ENCODE measurements at places on chromosomes 11 and 22.

- DNase-seq, result no peak
Observed at GRCh38 chr11:72008728-72009127, 10.0 kb downstream of the IL18BP start.

DNA sequence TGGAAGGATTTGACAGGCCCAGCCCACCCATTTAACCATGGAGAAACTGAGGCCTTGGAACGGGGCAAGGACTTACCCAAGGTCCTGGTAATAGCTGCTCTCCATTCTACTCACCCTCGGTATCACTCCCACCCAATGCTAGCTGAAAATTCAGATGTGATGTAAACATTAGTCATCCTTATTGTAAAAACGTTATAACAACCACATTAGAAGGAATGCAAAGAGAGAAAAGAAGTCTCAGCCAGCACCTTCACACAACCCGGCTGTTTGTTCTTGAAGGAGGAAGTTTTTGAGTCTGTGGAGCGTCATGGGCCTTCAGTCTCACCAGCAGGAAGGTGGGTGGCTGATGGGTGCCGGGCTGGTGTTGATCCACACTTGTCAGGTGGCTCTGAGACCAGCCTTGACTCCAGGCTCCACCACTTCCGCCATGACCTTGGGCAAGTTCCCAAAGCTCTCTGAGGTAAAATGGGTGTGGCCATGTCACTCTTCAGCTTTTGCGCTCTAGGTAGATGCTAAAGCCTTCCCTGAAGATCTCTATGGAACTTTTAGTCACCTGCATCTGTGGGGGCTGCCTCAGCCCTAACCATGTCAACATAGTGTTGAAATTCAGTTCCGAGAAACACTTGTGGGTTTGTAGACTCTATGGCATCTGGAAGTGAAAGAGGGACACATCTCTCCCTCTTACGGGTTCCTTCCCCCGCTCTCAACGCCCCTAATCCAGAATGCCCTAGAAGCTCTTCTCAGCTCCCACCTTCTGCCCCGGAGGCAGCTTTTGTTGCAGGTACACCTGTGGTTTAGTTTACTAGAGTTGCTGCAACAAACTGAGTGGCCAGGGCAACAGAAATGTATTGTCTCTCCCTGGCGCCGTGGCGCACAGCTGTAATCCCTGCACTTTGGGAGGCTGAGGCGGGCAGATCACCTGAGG, 14.8 kb downstream of the CD6 start:
- DNase-seq, result no peak

DNA sequence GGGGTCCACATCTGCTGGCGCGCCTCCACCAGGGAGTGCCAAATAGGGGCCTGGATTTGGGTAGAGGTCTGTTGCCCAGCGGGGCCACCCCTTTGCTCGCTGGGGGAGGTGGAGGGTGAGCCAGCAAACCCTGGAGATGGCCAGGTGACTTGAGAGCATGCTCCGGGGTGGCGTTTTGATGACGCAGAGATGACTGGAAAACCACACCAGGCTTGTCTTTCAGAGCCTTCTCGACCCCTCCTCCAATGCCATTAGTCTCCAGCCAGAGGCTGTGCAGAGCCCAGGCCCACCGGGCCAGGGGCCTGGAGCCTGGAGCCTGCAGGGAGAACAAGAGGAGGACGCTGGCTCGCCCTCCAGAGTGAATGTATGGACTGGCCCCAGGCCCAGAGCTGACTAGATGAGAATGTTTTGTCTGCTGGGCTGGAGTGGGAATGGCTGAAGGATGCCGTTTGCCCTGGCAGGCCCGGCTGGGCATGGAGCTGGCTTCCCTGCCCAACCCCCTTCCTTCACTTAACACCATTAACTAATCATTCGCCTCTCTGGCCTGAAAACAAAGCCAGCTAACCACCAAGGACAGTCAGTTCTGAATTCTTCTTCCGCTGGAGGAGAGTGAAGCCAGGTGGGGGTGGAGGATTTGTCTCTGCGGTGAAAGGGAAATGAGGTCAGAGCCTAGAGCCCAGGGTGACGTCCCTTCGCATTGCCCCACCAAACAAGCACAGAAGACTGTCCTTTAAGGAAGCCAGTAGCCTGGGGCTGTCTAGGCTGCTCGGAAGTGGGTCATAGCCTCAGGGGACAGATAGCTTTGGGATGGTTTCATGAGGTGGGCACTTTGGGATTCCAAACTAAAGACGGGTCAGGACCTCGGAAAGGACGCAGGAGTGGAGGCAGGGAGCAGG, 1.6 kb upstream of the MCAM start:
- no peak for DNase-seq

GRCh38 chr11:7383406-7383805, 101.9 kb upstream of the OLFML1 start:
- no peak for DNase-seq

DNA sequence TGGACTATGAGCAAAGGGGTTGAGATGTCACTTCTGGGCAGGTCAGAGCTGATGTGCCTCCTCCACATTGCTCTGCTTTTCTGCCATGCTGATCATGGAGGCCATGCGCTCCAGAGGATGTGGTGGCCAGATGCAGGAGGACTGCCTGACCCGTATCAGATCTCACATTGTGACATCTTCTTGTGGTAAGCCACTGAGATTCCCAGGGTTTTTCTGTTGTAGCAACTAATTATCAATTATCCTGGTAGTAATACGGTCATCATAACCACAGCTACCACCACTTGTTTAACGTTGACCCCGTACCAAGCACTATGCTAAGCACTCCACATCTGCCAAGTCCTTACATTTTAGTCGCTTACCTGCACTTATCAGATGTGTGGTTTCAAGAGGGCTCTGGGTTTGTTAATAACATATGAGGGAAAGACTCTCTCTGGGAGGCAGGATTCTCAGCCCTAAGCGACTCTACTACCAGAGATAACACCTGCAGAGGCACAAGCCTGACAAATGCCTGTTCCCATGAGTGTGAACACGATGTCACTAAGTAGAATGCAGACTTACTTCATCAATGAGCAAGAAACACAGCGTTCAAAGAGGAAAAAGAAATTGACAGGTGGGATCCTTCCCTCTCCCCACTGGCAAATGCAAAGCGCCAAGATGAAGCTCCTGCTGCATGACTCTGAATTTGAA, 63.6 kb upstream of the TIMP3 start:
- no peak for DNase-seq

- no peak for DNase-seq
Observed at GRCh38 chr11:35148163-35148837, 9.3 kb downstream of the CD44 start.

GRCh38 chr11:28104984-28105383, 3.0 kb downstream of the KIF18A start:
- no peak for DNase-seq

GRCh38 chr11:23620617-23621016, 760.3 kb upstream of the CCDC179 start:
- no peak for DNase-seq

- peak; percentile 92 for DNase-seq
Observed at GRCh38 chr11:844693-845644, 2.3 kb downstream of the TSPAN4 start.

GRCh38 chr11:81772166-81772565, 961.5 kb downstream of the FAM181B start:
- no peak for DNase-seq

GRCh38 chr11:32433101-32433913, 2.0 kb downstream of the WT1 start:
- no peak for DNase-seq

- no peak for DNase-seq
Observed at GRCh38 chr11:124930799-124931198, 5.0 kb downstream of the HEPACAM start.

- DNase-seq, result no peak
Observed at GRCh38 chr11:72048766-72049460, 31.4 kb downstream of the NUMA1 start.

- DNase-seq, result peak; percentile 91
Observed at GRCh38 chr11:66981976-66982578, 7.0 kb downstream of the C11orf86 start.

GRCh38 chr22:24040946-24041345, 29.8 kb downstream of the CABIN1 start:
- DNase-seq, result no peak

DNA sequence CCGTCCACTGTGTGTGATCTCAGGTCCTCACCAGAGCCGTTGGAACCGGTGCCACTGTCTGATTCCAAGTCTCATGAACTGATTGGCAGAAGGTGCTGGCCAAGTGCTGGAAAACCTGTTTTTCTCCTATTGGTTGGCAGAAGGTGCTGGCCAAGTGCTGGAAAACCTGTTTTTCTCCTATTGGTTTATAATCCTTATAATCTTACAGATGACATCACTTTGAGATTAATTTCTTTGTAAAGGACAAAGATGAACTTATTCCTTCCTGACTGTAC, 1106.3 kb downstream of the BRD1 start:
- no peak for DNase-seq

DNA sequence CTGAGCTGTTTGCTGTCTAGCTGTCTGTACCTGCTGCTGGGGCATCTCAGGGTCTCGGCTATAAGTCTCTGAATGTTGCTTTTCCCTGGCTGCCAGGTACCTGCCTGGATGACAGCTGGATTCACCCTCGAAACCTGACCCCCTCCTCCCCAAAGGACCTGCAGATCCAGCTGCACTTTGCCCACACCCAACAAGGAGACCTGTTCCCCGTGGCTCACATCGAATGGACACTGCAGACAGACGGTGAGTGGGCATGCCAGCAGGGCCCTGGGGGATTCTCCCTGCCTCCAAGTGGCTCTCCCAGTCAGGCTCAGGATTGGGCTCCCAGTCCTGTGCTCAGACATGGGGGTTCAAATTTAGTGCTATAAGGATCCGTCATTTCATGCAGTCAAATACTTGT, 12.9 kb downstream of the IL17RA start:
- no peak for DNase-seq

DNA sequence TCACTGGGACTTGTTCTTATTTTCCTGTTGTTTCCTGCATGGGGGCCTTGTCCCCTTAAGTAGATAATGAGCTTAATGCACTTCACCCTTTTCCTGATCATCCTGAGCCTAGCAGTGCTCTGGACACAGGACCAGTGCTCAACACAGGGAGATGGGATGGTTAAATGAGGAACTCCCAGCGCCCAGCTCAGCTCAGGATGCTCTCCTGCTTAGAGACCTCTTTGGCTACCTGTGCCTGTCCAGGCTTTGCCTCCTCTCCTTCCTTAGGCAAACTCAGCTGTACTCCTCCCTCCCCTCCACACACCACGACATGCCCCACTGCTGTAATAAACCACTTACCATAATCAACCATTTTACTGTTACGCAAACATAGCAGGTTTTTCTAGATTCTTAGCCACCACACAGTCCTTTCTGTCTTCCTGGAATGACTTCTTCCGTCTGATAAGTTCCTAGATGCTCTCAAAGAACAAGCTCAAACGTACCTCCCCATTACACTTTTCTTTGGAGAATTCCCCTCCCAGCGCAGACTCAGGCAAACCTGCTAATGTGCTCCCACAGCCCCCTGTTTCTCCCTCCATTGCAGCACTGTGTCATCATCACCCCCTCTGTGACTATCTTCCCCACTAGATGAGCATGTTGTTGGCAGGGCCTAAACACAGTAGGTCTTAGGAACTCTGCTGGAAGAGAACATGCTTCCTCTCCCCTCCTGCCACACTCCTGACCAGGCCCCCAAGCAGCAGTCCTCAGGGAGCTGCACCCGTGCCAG, 113.6 kb downstream of the MICAL2 start:
- DNase-seq, result no peak

DNA sequence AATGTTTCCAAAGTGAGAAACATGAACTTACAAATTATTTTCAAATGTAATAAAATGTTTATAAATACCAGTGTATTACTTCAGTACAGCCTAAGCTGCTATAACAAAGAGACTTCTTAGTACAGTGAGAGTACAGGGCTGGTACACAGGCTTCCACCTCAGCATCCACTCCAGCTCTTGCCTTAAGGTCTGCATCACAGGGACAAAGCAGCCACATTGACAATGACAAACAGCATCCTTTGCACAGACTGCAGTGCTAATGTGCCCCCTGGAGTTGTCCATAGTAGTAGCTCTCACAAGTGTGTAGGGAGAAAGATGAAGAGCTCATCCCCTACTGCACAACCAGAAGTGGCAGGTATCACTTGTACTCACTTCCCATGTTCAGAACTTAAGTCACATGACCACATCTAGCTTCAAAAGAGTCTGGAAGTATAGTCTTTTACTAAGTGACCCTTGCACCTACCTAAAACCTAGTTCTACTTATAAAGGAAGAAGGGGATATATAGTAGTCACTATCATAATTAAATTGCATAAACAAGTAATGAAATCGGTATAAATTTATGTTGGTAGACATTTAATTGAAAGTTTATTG, 10.7 kb upstream of the LIPT2 start:
- peak; percentile 28 for DNase-seq

- DNase-seq, result no peak
Observed at GRCh38 chr22:39173050-39173706, 20.7 kb upstream of the CBX7 start.

DNA sequence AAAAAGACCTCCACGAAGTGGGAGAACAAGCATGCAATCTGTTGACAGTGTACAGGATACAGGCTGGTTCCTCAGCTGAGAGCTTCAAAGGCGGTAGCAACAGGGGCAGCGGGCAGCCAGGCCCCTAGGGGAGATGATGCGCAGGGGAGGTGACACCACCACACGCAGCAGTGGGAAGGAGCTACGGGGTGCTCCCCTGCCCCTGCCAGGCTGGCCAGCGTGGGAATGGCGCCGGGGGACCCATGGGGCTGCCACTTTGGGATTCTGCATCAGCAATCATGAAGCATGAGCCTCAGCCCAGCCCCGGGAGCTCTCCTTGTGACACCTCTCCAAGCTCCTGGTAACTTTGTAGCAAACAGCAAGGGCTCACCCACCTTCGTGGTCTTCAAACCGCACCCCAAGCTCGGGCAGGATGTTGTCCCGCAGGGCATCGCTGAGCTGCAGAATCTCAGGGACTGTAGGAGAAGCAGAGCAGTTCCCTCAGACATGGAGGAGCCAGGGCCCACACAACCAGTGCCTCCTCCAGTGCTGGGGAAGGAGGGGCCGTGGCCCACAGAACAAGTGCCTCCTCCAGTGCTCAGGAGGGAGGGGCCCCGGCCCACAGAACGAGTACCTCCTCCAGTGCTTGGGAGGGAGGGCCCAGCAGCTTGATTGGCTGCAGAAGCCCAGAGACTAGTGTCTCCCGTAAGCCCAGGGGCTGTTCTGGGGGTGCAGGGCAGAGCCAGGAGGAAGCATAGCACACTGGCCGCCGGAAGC, 14.6 kb upstream of the NAP1L4 start:
- no peak for DNase-seq

- no peak for DNase-seq
Observed at GRCh38 chr11:115267871-115268270, 236.3 kb downstream of the CADM1 start.

- DNase-seq, result no peak
Observed at GRCh38 chr11:32905028-32905667, 12.5 kb downstream of the QSER1 start.

- no peak for DNase-seq
Observed at GRCh38 chr22:36739185-36739584, 35.6 kb upstream of the CACNG2 start.

DNA sequence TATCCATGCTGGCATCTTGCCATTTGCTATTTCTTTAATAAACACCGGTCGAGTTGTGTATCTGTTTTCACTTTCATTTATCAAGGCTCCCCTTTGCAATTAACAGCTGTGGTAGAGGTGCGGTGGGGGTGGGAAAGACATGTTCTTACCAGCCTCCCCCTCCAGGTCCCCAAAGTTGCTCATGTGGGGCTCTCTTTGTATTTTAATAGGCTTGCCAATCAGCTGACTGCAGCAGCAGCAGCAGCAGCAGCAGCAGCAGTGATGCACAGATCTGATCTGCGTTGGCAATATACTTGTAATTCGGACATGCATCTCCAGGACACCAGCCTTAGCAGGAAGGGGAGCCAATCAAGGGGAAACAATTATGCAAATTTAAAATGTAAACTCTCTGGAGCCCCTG, 40.3 kb upstream of the E2F8 start:
- no peak for DNase-seq

GRCh38 chr11:88171982-88172381, 3.3 kb downstream of the RAB38 start:
- no peak for DNase-seq

GRCh38 chr11:62477927-62478326, 59.1 kb downstream of the SCGB1A1 start:
- DNase-seq, result no peak

All from A549 (cell line).